Esophagus muscularis mucosa (tissue), 4 donors: ENCODE measurements at places on chromosomes 16 and 17.

GRCh38 chr16:85148931-85149330, 36.7 kb upstream of the CIBAR2 start:
- no peak for DNase-seq

DNA sequence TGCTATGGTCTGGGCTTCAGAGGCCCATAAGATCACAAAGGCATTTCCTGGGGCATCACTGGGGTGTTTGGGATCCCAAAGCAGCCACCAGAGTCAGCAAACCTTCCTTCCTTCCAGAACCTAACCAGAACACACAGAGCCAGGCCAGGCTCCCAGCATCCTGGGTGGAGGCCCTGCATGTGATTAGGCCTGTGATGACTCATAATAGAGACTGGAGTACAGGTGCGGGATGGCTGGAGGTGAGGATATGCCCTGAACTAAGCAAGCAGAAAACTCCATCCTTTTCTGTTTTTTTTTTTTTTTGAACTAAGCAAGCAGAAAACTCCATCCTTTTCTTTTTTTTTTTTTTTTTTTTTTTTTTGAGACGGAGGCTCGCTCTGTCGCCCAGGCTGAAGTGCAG, 17.7 kb upstream of the GFOD2 start:
- no peak for DNase-seq

DNA sequence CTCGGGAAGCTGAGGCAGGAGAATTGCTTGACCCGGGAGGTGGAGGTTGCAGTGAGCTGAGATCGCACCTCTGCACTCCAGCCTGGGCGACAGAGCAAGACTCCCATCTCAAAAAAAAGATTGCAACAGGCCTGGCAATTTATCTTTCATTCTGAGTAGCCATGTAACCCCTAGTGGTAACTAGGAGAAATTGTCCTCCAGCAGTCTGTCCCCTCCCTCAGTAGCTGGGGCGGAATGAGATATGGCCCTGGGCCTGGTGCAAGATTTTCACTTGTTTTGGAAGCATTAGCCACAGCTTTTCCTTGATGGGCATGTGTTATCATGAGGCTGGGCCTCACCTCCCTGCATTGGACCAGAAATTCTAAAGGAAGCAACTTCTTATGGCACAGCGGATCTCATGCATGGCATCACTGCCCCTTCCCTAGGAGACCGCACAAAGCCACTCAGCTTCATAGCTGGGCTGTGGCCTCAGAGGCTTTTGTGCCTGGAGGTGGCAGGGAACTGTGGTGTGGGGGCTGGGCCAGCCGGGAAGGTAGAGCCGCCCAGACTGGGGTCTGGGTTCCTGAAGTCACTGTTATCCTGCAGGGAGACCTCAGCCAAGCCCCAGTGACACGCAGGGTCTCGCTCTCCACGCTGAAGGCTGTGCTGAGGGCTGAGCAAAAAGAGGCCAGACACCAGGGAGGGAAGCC, 13.4 kb downstream of the NATD1 start:
- no peak for DNase-seq

GRCh38 chr16:84559311-84559932, 55.0 kb upstream of the MEAK7 start:
- DNase-seq, result no peak

- no peak for DNase-seq
Observed at GRCh38 chr17:45735488-45735887, 48.6 kb upstream of the CRHR1 start.

GRCh38 chr16:75112734-75113491, 3.7 kb downstream of the LDHD start:
- no peak for DNase-seq

DNA sequence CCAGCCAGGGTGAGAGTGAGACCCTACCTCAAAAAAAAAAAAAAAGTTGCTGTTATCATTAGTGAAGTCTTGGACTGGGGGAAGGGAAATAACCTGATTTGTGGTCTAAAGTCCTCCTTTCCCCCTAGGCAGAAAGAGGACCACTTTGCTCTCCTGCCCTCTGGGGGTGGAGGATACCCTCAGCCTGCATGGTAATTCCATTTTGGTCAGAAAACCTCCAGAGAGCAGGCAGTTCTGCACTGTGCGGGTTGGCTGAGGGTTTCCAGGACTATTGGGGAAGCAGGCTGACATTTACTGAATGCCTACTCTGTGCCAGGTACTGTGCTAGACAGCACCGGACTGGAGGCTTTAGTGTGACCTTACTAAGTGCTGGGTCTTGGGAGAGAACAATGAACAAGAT, 2.6 kb downstream of the ADAP2 start:
- no peak for DNase-seq

DNA sequence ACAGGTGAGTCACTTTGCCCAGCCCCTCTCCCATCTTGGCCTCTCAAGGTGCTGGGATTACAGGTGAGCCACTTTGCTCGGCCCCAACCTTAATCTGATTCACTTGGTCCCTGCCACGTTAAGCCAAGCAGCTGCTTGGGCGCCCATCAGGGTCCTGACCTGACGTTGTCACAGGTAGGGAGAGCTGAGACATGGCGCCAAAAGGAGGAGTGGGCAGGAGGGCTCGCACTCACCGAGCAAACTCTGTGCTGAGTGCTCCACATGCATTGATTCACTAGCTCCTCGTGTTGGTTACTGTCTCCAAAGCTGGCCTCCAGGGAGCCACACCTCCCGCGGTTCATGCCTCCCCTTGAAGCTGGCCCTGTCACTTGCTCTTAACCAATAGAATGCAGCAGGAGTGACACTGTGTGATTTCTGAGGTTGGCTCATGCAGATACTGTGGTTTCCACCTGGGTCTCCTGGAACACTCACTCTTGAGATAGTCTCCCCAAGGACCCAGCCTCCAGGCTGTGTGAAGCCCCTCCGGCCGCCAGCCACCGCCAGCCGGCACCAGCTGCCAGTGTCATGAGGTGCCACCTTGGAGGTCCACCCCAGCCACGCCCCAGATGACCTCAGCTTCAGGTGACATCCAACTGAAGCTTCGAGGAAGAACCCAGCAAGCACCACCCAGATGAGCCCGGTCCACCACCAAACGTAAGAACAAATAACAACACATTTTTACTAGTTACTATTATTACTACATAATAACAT, 223.0 kb downstream of the GSG1L start:
- DNase-seq, result no peak

- no peak for DNase-seq
Observed at GRCh38 chr17:45438931-45439610, 6.4 kb upstream of the ARHGAP27 start.
